ENCODE measurements at places on chromosomes 12 and 14.

DNA sequence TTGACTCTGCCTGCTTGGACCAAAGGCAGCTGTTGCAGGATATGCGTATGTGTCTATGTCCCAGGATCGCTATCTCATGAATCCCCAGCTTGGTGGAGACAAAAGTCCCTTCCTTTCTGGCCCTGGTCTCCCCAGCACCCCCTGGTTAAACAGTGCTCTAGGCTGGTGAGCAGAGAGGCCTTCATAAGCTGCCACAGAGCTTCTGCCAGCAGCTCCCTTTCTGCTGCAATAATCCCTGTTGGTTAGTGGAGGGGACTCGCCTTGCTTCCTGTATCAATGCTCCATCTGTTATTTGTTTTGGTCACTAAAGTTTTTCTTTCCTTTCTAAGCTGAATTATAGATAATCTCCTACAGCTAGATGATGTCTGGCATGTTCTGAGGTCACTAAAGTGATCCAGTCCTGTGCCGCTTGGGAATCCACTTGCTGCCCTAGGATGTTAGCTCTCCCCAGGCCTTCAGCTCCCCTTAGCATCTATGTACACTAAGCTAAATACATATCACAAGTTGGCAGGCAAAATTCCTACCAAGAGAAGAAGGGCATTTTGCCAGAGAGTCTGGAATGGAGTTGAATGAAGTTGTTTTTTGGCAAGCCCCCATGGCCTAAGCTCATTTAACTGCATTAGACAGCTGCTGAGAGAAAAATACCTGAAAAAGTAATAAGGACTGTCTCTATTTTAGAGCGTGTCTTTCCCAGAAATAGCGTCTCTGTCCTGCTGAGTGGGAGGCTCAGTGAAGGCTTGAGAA lies 47.8 kb downstream of the RDH12 start:
- peak; percentile 4 for DNase-seq

DNA sequence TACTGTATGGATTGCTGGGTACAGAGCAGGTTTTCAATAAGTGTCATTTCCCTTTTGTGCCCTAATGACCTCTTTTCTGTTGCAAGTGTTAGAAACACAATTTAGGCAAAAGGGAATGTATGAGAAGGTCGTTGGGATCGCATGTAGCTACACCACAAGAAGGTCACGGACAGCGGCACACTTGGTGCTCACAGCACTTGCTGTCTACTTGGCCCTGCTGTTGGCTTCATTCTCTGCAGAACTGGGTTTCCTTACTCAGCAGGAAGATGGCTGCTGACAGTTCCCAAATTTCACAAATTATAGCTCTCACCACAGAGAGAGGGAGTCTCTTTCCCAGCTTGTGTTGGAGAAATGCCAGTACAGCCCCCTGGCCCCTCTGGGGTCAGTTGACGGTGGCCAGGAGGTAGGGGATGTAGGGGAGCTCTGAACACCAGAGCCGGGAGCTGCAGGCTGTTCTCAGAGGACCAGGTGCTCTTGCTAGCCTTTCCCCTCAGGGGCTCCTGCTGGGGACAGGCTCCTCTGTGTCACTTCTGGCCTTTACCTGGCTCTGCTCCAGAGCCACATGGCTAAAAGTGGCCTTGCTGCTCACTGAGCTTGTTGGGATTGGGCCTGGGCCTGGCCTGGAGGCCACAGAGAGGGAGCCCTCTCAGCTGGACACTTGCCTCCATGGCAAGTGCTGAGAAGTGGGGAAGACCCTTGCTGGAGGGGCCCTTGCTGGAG lies 50.9 kb upstream of the BCL7A start:
- no peak for DNase-seq

GRCh38 chr12:110007881-110008280 lies 8.7 kb downstream of the ANKRD13A start:
- DNase-seq: no peak

GRCh38 chr12:43099691-43100163 lies 452.3 kb downstream of the ADAMTS20 start:
- DNase-seq: no peak

- no peak for DNase-seq
Measured at GRCh38 chr12:31876568-31877424, 82.4 kb upstream of the RESF1 start.

GRCh38 chr12:5827591-5827990 lies 117.5 kb downstream of the ANO2 start:
- peak; percentile 38 for DNase-seq
